AG10803 (cell line): ENCODE measurements at places on chromosomes 12 and 14.

- DNase-seq: peak; percentile 63
Measured at GRCh38 chr12:53219956-53220693, 11.9 kb downstream of the RARG start.

- peak; percentile 42 for DNase-seq
Measured at GRCh38 chr12:29317556-29318363, 63.2 kb downstream of the ERGIC2 start.

DNA sequence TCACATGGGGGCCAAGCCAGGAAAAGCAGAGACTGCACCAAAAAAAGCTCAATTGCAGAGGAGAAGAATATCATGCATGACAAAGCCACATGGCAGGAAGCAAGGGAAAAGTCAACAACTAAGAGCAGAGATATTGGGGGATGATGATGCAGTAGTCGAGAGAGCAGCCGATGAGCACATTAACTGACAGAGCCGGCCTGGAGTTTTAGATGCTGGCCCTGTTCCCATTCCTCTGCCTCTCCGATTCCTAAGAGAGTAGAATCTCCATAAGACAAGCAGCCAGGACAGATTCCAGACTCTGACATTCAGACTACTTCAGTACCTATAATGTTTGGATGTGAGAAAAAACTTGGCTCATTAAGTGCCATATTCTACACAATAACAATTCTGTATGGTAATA lies 155.9 kb downstream of the KCNH5 start:
- DNase-seq: no peak

DNA sequence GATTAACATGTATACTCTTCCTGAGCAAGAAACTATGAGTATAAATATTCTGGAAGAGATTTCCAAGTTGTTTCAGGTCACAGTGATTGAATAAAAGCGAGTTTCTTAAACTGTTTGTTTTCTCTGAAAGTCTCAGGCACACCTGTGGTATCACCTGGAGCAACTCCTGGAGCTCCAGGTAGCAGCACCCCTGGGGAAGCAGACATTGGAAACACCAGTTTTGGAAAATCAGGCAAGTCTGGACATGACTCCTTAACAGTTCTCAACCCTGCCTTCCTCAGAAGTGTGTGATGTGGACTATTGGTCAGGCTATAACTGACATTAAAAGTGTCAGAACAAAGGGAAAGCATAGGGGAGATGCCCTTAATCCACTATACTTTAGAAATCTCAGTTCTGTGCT lies 217.6 kb upstream of the CNTN1 start:
- DNase-seq: no peak

DNA sequence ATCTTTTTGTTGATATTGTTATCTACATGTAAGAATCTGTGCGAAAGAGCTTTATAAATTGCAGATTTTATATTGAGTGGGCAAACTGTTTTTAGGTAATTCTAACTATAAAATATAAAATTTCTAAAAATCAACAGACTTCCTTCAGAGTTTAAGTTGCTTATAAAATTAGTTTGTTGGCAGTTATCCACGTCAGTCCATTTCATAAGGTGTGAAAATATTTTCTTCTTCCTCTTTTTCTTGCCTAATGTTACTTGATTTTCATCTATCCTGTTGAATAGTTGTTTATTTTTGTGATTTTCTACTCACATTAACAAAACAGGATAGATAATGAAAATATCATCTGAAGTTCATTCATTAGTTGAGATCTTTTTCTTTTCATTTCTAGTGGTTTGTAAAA lies 58.0 kb downstream of the RASSF8 start:
- no peak for DNase-seq

GRCh38 chr14:88791629-88792472 lies 902 bp downstream of the EML5 start:
- no peak for DNase-seq

DNA sequence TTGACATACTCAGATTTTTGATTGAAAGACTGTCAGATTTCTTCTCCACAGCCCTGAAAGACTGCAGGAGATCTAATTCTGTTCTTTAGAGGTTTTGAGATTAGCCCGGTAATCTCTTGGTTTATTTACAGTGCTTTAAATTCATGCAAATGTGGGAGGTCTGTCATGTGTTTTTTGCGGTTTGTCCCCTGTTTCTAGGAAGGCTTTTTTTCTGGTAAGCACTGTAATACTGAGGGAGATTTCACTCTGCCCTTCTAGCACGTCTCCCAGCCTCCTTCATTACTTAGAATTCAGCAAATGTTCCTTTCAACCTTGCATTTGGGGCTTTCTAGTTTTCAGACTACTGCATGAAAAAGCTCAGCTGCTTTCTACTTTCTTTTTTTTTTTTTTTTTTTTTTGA lies 31.1 kb downstream of the GPHN start:
- DNase-seq: no peak

GRCh38 chr12:70657616-70658286 lies 20.5 kb upstream of the PTPRB start:
- DNase-seq: no peak

GRCh38 chr14:99688210-99688581 lies 4.1 kb downstream of the CYP46A1 start:
- DNase-seq: no peak

DNA sequence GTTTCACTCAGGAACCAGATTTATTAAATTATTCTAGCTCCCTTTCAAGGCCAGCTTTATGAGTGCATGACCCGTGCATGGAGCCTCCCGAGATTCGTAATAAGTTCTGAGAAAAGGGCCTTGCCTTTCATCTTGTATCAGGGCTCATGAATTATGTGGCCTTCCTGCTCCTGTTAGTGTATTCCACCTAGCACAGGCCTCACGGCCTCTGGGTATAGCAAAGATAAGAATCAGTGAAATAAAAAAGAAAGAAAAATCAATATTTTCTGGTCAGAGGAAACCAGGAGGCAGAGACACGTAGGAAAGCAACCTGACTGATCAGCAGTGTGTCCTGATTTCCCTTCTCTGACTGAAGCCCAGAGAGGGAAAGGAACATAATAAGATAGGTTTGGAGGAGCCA lies 111.4 kb downstream of the SLC35F4 start:
- DNase-seq: no peak

- DNase-seq: no peak
Measured at GRCh38 chr14:65805113-65805473, 392.6 kb downstream of the FUT8 start.

DNA sequence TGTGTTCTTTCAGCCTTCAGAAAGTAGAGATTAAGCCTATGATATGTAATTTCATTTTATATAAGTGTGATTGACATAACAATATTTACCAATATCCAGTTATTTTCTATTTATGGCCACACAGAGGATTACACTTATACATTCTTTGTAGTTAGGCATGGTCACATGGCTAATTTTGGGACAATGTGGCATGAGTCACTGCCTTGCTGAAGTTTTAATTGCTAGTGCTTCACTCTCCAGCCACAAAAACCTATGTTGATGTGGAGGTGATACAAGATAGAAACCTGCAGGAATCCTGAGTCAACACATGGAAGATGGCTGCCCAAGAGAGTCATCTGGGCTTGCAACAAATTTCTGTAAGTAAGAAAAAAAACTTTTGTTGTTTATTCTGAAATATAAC lies 17.0 kb downstream of the CLEC14A start:
- DNase-seq: peak; percentile 39

DNA sequence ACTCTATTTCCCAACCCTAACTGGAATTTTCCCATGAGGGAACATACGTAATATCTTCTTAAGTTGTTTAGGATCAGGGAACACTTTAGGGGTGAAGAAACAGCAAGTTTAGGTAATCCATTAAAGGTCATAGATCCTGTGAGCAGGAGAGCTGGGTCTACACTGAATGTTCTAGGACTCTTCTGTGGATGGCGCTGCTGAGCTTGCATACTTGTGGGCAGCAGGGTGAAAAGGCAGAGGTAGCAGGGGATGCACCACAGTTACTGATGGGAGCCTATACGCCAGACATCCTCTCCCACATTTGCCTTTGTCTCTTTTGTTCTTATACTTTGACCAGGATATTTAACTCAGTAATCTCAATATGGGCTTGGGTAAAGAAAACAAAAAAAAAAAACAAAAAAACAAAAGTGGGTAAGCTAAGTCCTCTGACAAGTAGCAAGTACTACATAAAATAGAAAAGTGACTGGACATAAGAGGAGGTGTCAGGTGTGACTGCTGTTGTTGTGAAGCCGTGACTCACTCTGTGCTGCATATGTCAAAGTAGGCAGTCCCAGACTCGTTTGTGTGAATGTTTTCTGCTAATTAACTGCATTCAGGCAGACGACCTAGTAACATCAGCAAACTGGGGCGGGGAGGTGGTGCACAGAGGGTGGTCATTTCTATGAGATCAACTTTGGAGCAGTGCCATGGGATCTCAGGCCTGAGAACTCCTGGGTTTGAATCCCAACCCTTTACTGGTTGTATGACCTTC lies 31.6 kb downstream of the NEUROD4 start:
- no peak for DNase-seq

DNA sequence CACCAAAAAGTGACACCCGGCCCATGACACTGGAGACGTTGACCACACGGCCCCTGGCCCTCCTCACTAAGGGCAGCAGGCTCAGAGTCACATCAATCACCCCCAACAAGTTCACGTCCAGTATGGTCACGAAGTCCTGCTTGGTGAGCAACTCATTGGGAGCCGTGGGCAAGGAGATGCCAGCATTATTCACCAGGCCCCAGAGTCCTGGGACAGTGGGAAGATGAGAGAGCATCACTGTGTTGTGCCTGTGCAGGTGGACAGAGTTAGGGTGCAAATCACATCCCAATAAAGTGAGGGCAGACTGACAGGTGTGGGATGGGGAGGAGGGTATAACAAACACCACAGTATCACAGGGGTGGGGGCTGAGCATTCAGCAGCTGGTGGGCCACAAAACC lies 2.5 kb downstream of the RDH16 start:
- no peak for DNase-seq

DNA sequence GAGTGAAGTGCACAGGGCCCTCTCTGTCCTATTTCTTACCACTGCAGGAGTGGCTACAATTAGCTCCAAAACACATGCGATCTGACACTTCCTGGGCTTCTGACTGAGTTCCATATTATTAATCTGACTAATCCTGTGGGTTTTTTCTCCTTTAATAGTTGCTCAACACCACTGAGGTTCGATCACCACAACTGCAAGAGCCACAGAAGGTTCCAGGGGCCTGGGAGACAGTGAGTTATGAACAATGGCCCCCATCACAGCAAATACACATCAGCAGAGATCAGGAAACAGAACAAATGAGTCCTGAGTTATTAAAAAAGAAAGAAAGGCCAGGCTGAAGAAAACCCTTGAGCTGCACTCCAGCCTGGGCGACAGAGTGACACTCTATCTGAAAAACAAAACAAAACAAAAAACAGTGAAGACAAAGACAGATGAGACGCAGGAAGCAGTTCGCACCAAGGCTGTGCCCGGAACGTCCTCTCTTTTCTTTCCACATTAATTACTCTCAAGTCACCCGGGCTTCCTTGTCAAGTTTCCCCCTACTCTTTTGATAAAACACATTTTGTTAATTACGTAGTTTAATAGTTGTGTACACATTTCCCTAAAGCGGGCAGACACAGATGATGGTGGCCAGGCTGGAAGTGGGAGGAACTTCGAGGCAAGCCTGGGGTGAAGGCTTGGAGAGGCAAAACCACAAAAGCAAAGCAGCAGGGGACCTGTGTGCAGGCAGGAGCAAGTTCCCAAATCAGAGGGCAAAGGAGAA lies 42.7 kb downstream of the CDC42BPB start:
- peak; percentile 78 for DNase-seq

DNA sequence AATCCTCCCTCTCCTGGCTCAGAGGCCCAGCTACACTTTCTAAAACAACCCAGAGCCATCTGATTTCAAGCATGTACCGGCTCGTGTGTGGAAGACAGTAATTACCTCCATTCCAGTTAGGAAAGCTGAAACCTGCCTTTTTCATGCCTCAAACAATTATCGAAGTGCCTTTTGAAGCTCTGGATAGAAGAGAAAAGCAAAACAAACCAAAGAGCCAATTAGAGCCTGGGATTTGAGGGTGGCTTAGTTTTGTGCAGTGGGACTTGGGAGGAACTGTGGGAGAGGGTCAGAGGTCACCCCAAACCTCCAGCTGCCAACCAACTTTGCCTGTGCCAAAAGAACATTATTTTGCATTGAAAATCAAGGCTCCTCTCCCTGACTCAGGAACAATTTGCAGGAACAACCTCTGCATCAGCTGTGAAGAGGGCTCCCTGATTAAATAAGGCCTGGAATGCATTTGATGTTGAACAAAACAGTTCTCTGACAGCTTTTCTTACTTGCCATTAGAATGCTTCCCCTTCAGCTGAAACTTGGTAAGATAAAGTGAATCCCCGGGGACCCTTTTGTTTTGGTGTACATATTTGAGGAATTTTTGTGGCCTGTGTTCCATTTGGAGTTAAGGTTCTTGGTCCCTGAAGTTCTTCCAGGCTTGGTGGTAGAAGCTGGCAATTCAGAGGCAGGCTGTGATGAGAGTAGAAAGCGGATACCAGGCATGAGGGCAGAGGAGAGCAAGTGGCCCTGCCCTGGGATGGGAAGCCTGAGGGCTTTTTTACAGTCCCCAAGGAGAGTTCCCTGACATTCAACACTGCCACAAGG lies 270.1 kb downstream of the ZFP36L1 start:
- DNase-seq: peak; percentile 85

DNA sequence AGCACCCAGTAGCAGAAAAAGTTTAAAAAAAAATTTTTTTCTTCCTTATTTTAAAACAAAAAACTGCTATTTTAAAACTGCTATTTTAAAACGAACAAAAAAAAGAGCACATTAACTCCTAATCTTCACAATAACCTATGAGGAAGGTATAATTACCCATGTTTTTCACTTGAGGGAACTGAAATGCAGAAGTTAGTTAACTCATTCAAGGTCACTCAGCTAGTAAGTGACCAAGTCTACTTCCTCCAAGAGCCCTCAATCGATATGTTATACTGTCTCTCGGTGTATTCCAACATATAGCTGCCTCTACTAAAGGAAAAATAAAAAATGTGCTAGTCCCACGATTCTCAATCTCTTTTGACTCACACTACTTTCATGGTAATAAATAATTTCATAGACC lies 7.8 kb downstream of the RPAP3 start:
- no peak for DNase-seq

DNA sequence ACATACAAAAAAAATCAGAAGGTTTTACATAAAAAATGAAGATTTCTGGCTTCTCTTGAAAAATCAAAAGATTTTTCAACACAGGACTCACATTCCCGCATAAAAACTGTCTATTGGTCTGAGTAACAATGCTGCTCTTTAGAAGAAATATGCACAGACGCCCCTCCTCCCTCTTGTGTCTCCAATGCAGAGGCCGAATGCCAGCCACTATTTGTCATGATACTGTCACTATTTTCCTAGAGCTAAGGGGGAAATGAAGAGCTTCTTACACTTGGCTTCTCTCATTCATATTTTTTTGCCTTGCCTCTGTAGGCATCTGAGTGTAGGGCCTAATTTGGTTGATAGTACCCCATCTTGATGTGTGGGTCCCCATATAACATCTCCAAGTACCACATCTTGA lies 98.0 kb downstream of the BBS10 start:
- no peak for DNase-seq
